ENCODE measurements at places on chromosomes 7 and 10. TPM values are rescaled to one million over a fixed set of nuclear protein-coding genes. Genes with fewer than 3 reads are reported as not detected.

The ZNF316 gene
- 9.9 TPM for total RNA-seq

The WNT8B gene
- not detected for total RNA-seq

The GPR22 gene
- under 0.01 TPM for total RNA-seq

The KEL gene
- 3.1 TPM for total RNA-seq

The ARHGAP22 gene
- 1.0 TPM for total RNA-seq
